ENCODE measurements at places on chromosomes 1 and 21.

- DNase-seq: no peak
Measured at GRCh38 chr1:221747839-221748238, 6.0 kb upstream of the DUSP10 start.

GRCh38 chr1:221334062-221334461 is 407.8 kb downstream of the DUSP10 start:
- no peak for DNase-seq

- DNase-seq: no peak
Measured at GRCh38 chr1:183776731-183777130, 28.2 kb upstream of the RGL1 start.

GRCh38 chr1:62176597-62177312 is 17.9 kb upstream of the L1TD1 start:
- no peak for DNase-seq

DNA sequence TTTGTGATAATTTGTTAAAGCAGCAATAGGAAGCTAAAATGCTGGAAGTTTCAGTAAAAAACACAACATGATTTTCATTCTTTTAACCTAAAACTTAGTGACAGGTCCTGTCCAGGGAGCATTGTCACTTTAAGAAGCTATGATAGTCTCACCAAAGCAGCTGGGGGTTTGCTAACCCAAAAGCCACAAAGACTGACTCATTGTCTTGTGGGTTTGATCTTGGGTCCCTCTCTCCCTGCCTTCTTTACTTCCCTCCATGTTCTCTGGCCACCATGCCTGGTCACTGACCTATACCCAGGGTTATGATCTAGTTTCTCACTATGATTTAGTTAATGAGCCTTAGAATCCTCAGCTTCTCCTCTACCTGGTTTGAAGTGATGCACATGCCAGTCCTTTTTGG is 213.5 kb upstream of the PTGFR start:
- DNase-seq: no peak

GRCh38 chr1:240190881-240191401 is 99.3 kb downstream of the FMN2 start:
- no peak for DNase-seq

GRCh38 chr1:78715181-78715661 is 65.6 kb downstream of the IFI44 start:
- no peak for DNase-seq

- DNase-seq: no peak
Measured at GRCh38 chr1:226414098-226414698, 6.3 kb upstream of the PARP1 start.

All from activated CD4-positive, CD25-positive, alpha-beta regulatory T cell treated with anti-CD3 and anti-CD28 coated beads, Interleukin-2, amount 50 U/mL, for 16 hours (primary cell).